GM04504 (cell line): ENCODE measurements at places on chromosomes 7 and 10.

DNA sequence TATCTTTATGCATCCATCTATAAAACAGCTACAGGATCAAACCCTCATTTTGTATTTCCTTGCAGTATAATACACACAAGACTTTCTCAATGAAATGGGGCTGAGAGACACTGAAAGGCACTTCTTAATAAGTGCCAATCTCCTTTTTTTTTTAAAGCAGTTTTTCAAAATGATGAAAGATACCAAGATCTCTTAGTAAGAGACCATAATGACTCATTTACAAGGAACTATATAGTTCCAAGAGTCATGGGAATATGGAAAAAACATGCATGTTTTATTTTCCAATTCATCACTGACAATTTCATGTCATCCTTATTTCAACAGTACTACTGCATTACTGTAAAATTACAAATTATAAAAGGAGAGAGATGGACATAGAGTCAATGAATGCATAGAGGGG lies 973.7 kb downstream of the GATA3 start:
- DNase-seq = no peak

GRCh38 chr10:9009505-9009904 lies 955.0 kb downstream of the GATA3 start:
- no peak for DNase-seq

DNA sequence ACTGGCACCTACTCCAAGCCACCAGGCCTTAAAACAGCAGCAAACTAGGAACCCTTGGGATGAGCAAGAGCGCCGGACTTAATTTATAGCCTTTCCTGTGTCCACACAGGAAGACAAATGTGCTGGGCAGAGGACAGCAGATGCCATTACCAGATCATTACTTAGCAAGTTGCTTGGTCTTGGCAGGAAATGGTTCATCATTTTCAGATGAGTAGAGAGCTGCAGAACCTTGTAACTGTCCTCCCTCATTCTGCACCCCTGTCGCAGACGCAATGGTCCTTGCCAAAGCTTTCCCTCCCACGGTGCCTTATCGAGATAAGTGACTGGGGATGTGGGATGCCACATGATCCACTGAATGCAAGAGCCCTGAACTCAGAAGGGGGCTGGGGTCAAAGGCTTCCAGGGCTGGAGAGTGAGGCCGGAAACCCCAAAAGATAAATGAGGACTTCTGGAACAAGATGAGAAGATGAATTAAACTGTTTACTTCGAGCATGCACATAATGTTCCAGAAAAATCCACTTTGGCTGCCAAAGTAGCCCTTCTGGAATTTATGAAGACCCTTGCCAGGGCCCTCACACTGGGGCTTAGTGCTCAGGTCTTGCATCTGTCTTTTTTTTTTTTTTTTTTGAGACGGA lies 145.6 kb upstream of the ZNF32 start:
- no peak for DNase-seq

GRCh38 chr10:29734962-29735627 lies 100.3 kb upstream of the SVIL start:
- DNase-seq = no peak

GRCh38 chr7:113202284-113202683 lies 83.9 kb upstream of the SMIM30 start:
- no peak for DNase-seq

- DNase-seq = no peak
These were observed 74.4 kb upstream of the PDZD8 start for GRCh38 chr10:117449636-117450035.

- DNase-seq = no peak
These were observed 143.2 kb downstream of the GRK5 start for GRCh38 chr10:119350502-119351097.
